OCI-M1 (cell line): ENCODE measurements at places on chromosomes 13 and 19.
A peak's percentile ranks its signal among the peaks of the same experiment; 100 is the strongest.

GRCh38 chr13:41668130-41668757 lies 210.9 kb downstream of the RGCC start:
- DNase-seq, result peak; percentile 92

GRCh38 chr13:94702181-94703041 lies 9.9 kb downstream of the SOX21 start:
- DNase-seq, result no peak

- DNase-seq, result no peak
These were observed 420 bp upstream of the FSD1 start for GRCh38 chr19:4303819-4304537.

DNA sequence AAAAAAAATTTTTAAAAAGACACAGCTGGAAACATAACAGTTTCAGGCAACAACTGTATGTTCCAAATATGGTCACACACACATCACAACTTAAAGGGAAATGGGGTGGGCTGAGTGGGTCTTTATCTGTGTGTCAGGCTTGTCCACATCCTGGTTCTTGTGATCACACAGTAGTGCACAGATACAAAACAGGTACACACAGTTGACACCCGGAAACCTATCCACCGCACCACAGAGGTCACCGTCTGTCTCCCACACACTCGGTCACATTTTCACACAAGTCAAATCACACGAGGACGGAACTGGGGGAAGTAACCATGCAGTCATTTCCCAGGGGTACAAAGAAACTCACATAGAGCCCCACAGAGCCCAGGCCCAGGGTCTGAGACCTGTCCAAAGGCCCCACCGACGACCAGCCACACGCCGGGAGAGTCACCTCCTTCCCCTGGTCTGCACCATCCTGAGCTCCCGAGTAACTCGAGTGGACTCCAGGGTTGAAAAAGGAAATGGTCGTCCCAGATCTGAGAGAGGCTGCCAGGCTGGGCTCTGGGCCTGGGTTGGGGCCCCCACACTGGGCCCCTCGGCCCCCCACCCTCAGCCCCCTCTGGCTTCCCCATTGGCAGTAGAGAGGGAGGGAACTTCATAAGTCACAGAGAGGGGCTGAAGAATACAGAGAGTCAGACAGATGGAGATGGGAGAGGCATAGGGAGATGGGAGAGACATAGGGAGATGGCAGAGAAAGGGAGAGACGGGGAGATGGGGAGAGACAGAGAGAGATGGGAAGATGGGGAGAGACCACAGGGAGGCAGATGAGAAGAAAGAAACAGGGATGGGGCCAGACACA lies 1.3 kb upstream of the PPAN start:
- DNase-seq, result peak; percentile 85

DNA sequence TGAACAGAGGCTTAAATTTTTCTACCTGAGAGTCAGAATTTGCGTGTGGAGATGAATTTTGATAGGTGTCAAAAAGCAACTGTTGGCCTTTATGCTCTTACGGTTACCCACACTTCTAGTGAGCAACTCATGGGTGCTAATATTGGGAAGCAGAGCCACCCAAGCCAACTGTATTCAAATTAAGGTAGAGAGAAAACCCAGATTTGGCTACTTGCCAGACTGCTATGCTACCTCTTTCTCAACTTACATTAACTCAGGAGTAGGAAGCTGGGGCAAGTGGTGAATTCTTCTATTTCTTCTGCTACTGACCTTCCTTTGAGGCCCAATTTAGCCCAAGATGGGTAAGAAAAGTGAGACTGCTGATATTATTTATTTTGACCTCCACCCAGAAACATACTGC lies 83.9 kb downstream of the OLFM4 start:
- peak; percentile 21 for DNase-seq

- DNase-seq, result no peak
These were observed 60.7 kb upstream of the C1QTNF9B start for GRCh38 chr13:23957981-23958380.

DNA sequence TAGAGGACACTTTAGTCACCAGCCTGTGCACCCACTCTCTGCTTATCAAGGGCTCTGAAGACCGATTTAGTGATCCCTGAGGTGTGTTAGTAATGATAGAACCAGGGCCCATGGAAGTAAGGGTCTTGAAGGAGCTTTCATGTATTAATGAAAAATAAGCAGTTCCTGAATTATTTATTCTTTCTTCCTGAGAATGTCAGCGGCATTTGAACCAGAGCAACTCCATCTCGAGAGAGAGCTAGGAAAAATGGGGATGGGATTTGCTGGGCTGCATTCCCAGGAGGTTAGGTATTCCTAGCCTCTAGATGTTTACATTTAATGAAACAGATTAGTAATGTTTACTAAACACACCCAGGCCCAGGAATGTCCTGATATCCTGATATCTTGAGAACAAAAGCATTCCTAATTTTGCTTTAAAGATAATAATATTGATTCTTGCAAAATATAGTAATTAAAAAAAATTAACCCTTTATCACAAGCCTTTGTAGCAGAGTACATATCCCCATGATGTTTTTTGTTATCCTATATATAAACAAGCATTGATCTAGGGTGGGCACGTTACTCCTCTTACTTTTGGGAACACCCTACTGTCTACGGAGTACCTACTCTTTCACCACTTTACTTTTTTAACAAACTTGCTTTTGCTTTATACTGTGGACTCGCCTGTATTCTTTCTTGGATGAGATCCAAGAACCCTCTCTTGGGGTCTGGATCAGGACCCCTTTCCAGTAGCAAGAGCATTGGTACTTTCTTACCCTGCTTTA lies 63.1 kb downstream of the COG3 start:
- no peak for DNase-seq

GRCh38 chr19:28876609-28877123 lies 336.3 kb downstream of the UQCRFS1 start:
- DNase-seq, result no peak

GRCh38 chr19:5652261-5652660 lies 28.1 kb downstream of the MICOS13 start:
- no peak for DNase-seq

- peak; percentile 77 for DNase-seq
These were observed 1.3 kb downstream of the IZUMO1 start for GRCh38 chr19:48745208-48745995.

- no peak for DNase-seq
These were observed 1049.8 kb downstream of the OLFM4 start for GRCh38 chr13:54078271-54078870.

DNA sequence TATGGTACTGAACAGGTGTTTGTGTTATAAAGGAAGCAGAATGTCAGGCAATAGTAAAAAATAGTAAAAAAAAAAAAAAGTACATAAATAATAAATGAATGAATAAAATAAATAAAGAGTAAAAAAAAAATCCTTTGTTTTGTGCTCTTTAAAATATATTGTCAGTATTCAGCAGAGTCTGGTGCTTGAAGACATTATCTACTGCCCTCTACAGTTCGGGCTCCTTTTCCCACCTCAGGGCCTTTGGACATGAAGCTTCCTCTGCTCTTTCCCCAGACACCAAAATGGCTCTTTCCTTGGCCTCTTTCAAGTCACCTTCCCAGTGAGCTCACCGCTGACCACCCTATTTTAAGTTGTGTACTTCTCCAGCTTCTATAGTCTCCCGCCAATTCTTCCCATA lies 137.5 kb downstream of the TNFRSF19 start:
- peak; percentile 17 for DNase-seq

DNA sequence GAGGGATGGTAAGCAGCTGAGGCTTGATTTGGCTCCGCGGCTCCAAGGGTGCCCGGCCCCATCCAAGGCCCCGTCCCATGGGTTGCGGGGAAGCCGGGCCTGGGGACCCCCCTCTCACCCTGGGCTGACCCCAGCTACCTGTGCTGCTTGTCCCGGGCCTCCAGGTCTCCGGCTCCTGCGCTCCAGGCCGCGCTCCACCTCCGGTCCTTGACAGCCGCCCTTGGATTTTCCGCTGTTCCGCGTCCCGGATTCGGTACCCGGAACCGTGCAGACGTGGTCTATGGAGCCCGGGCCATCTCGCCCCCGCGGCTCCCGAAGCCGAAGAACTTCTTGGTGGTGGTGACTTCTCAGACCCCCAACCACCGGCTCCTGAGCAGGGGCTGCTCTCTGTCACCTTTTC lies 48.3 kb upstream of the C1QTNF9B start:
- no peak for DNase-seq

GRCh38 chr13:73480779-73481559 lies 422.2 kb downstream of the KLF5 start:
- peak; percentile 15 for DNase-seq

- DNase-seq, result no peak
These were observed 10.3 kb downstream of the FKBP8 start for GRCh38 chr19:18533058-18533457.
